ENCODE measurements at places on chromosomes 1 and 21.

GRCh38 chr1:30469426-30469825 lies 254.0 kb downstream of the MATN1 start:
- DNase-seq, result no peak

DNA sequence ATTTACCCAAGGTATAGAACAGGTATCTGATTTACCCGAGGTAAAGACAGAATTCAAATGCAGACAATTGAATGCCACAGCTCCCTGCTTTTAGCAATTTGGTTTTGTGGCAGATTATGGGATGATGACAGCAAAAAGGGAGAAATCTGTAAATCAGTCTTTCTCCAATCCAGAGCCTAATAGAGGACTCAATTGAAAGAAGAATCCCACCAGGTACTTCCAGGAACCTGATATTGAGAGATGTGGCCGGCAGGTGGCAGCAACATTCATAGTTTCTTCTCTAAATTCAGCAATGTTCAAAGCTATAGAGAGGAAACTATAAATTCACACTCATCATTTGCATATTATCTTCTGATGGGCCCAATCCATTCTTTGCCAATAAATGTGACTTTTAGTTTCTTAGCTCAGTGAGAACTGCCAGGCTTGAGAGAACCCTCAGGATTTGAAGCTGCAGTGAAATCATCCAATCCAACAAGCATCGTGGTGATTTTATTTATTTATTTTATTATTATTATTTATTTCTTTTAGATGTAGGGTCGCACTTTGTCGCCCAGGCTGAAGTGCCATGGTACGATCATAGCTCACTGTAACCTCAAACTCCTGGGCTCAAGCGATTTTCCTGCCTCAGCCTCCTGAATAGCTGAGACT lies 9.8 kb upstream of the PHACTR4 start:
- no peak for DNase-seq

GRCh38 chr1:196380316-196380715 lies 227.9 kb downstream of the KCNT2 start:
- no peak for DNase-seq

DNA sequence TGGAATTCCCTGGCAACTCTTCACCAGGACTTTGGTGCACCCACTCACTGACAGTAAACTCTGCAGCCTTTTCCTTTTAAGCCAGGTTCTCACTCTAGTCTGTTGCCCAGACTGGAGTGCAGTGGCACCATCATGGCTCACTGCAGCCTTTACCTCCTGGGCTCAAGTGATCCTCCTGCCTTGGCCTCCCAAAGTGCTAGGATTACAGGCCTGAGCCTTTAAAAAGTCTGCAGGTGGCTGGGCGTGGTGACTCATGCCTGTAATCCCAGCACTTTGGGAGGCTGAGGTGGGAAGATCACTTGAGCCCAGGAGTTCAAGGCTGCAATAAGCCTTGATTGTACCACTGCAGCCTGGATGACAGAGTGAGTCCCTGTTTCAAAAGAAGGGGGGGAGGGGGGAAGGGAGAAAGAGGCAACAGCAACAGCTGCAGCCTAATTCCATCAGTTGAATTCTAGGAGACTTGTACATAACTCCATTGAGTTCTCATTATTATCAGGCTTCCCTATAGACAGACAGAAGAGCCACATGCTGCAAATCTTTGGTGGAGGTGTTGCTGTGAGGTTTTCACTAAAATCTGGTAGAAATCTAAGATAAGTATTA lies 8.1 kb upstream of the HNRNPR start:
- DNase-seq, result no peak

Data from vagina (tissue), 2 donors.